Calu3 (cell line): ENCODE measurements at places on chromosomes 16 and 17. TPM values are rescaled to one million over a fixed set of nuclear protein-coding genes. Genes with fewer than 3 reads are reported as not detected.

DNA sequence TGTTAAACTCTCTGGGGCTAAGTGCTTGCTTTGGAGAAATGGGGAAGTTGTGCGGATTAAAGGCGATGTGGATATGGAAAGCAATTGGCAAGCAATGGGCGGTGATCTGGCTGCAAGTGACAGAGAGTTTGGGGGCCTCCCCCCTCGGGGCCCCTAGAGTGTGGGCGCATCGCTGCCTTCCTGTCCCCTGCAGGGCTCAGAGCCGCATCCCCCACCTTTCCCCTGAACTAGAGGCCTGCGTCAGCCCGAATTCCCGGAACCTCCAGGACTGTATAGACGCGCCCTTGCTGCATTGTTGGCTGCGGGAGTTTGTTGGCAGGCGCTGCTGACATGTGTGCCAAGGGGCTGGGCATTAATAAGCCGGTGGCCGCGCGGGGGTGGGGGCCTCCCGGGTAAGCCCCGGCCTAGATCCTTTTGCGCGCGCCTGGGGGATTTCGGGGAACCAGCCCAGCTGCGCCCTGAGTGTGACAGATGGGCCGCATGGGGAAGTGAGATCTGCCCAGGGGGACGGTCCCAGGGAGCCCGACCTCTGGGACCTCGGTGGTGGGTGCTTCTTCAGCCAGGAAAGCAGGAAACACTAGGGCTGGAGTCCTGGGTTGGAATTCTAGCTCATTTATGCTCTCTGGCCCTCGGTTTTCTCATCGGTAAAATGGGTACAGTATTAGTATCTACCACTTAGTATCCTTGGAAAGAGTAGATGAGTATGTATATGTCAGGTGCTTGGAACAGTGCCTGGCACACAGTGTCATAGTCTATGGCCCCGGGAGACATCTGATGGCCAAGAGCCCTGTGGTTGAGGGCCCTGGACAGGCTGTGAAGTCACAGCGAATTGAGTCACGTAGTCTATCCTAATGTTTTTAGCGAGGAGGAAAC is 1.0 kb downstream of the EEF2K start:
- no peaks in the 10 kb centered on the region for H3K27me3 ChIP-seq
- peak; percentile 57 for DNase-seq
- H3K4me3 ChIP-seq = peak overlapping the region; percentile 95

RNF222 gene
- not detected in 2 replicates for total RNA-seq

ASGR2 gene
- total RNA-seq = not detected in 2 replicates

DNA sequence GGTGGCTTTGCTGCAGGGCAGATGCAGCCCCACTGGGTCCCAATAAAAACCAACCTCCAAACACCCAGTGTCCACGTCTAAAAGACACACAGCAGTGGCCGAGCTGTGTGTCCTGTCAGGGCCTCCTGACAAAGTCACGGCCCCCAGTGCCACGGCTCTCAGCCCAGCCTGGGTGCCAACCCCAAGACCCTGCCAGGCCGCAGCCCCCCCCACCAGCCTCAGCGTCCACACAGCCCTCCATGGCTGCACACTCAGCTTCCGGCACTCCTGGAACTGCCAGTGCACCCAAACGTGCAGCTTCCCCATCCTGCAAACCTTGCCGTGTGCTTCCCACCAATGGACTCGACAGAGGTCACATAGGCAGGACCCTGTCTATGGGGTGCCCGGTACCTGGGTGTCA is 3.6 kb upstream of the CCDC154 start:
- H3K36me3 ChIP-seq = peaks cover 45% of the 10 kb centered on the region
- H3K27ac ChIP-seq = no peak overlapping the region
- no peak overlapping the region for H3K4me3 ChIP-seq
- H3K27me3 ChIP-seq = no peaks in the 10 kb centered on the region
- no peaks in the 10 kb centered on the region for H3K4me1 ChIP-seq

- H3K4me3 ChIP-seq = peak within 1 kb of the TSS; percentile 89
- peaks cover 11% of the 10 kb centered on the region for H3K27me3 ChIP-seq
- peaks cover 13% of the 10 kb centered on the region for H3K4me1 ChIP-seq
- H3K36me3 ChIP-seq = peaks cover 27% of the 10 kb centered on the region
Observed at GRCh38 chr16:57735755-57736418, at the start of gene KATNB1. TSS of gene KATNB1 (plus strand) at chr16:57735770. CDS start at chr16:57737244, 1,474 bp downstream.

GDPD3 gene
- total RNA-seq = 7.8 and 9.4 TPM in 2 replicates

DNA sequence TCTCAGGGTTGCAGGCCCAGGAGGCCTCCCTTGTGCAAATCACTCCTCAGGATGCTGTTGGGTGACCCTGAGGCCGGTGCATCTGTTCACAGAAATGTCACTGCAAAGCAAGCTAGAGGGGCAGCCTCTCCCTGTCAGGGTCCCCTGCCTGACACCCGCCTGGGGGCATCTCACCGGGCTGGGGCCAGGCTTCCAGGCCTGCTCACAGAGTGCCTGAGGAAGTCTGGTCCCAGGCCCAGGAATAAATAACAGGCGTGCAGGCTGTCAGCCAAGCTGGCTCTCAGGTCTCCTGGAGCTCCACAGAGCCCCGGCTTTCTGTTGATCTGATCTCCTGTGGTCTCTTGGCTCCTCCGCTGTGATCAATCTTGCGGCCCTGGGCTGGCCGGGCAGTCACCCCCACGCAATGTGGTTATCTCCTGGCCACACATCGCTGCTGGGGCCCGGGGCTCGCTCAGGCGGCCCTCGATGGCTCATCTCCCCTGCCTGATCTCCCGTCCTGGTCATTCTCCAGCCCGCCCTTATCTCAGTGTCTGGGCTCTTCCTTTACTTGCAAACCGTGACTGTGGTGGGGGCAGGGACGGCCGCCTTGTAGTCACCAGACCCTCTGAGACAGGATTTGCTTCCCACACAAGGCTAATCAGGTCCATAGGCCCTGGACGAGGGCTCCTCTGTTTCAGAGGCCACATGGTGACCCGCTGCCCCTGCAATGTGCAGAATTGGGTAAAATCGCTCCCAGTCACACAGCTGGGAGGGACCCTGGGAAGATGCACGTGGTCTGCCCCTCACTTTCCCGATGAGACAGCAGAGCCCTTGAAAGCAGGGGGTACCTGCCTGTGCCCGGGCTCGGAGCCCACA is 231.2 kb upstream of the GSE1 start:
- no peak overlapping the region for H3K27ac ChIP-seq
- no peak overlapping the region for H3K4me3 ChIP-seq
- H3K36me3 ChIP-seq = no peaks in the 10 kb centered on the region
- H3K4me1 ChIP-seq = no peaks in the 10 kb centered on the region
- H3K27me3 ChIP-seq = peaks cover 80% of the 10 kb centered on the region
- no peak for DNase-seq

- peaks cover 17% of the 10 kb centered on the region for H3K4me1 ChIP-seq
- H3K4me3 ChIP-seq = no peak overlapping the region
- no peaks in the 10 kb centered on the region for H3K36me3 ChIP-seq
- no peaks in the 10 kb centered on the region for H3K27me3 ChIP-seq
Observed at GRCh38 chr17:16818340-16818739, 128.3 kb downstream of the CCDC144A start.

DNA sequence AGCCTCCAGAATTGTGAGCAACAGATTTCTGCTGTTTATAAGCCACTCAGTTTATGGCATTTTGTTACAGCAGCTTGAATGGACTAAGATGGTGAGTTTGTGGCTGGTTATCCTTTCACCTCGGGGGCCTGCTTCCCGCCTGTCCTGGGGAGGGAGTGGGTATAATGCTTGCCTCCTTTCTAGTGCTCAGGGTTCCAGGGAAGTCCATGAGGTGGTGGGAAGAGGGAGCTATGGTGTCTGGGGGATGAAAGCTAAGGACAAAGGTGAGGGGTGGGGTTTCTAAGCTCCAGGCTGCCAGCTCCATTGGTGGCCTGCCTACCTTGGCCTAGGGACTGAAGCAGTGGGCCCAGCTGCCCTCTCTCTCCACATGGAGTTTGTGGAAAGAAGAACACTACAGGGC is 50.2 kb upstream of the SDK2 start:
- peaks cover 63% of the 10 kb centered on the region for H3K27me3 ChIP-seq
- no peak overlapping the region for H3K27ac ChIP-seq
- H3K4me1 ChIP-seq = no peaks in the 10 kb centered on the region
- no peak overlapping the region for H3K4me3 ChIP-seq
- no peaks in the 10 kb centered on the region for H3K36me3 ChIP-seq

C16orf92 gene
- total RNA-seq = not detected in 2 replicates

- peaks cover 36% of the 10 kb centered on the region for H3K36me3 ChIP-seq
- H3K4me3 ChIP-seq = no peak overlapping the region
- H3K27ac ChIP-seq = peak overlapping the region; percentile 2
Observed at GRCh38 chr17:78112518-78113471, 15.8 kb downstream of the TMC6 start.

SLC25A10 gene
- 66.5 and 72.3 TPM in 2 replicates for total RNA-seq

DNA sequence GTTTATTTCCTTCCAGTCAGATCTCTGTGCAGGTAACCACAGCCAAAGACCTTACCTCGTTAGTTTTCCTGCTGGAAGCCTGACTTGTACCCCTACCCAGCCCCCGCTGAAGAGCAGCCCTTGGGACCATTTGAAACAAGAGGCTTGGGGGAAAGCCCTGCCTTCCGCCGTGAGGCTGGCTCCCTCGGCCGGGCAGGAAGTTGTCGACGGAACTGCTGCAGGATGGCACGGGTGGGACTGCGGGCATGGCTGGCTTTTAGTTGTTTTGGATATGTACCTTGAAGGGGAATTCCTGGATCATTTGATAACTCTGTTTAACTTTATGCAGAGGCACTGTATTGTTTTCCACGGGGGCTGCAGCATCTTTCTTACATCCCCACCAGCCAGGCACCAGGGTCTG is 49.0 kb upstream of the ENDOV start:
- no peak overlapping the region for H3K27ac ChIP-seq
- H3K4me1 ChIP-seq = no peaks in the 10 kb centered on the region
- DNase-seq = no peak
- no peak overlapping the region for H3K4me3 ChIP-seq

OTOA gene
- total RNA-seq = 0.40 TPM in 1 of 2 replicates, not detected in the other

DNA sequence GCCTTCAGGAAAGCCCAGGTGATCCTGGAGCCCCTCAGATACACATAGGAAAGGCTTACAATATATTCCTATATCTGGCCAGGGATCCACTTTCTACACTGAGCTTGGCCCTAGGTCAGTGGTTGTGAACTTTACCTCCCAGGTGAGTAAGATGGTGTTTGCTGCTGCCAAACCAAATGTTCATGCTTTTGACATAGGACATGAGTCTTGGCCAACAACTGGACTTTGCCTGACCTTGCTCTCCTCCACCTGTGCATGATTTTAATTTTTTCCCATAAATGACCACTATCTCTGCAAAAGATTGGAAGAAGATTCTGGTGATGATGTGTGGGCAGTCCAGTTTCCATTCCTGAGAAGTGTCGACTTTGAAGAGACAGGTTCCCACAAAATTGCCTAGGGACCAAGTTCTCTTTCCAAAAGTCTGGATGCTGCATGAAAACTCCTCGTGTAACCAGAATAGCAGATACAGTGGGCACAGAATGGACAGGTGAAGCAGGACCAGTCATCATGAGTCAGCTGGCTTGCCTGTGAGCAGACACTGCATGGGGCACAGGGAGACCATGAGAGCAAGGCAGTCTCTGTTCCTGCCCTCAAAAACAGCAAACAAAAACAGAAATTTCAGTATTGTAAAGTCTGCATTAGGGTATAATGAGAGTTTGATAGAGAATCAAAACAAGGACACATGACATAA is 226.4 kb upstream of the MON1B start:
- H3K4me3 ChIP-seq = no peak overlapping the region
- H3K27me3 ChIP-seq = no peaks in the 10 kb centered on the region
- no peaks in the 10 kb centered on the region for H3K36me3 ChIP-seq
- DNase-seq = no peak
- H3K27ac ChIP-seq = no peak overlapping the region

GRCh38 chr16:50463581-50464324 is 84.4 kb upstream of the NKD1 start:
- H3K4me3 ChIP-seq = no peak overlapping the region
- H3K4me1 ChIP-seq = no peaks in the 10 kb centered on the region
- H3K36me3 ChIP-seq = no peaks in the 10 kb centered on the region
- peaks cover 96% of the 10 kb centered on the region for H3K27me3 ChIP-seq
- no peak overlapping the region for H3K27ac ChIP-seq
- no peak for DNase-seq

- H3K4me1 ChIP-seq = peaks cover 8% of the 10 kb centered on the region
- H3K27ac ChIP-seq = no peak overlapping the region
Observed at GRCh38 chr16:16050106-16050505, 100.7 kb downstream of the ABCC1 start.

RAB34 gene
- 34.5 and 35.3 TPM in 2 replicates for total RNA-seq

SMPD3 gene
- 0.42 and 1.2 TPM in 2 replicates for total RNA-seq

CORO1A gene
- 11.1 and 12.9 TPM in 2 replicates for total RNA-seq
